ENCODE measurements at places on chromosomes 12 and 14.

GRCh38 chr12:106136263-106136662 lies 2.5 kb downstream of the NUAK1 start:
- peak; percentile 20 for DNase-seq

GRCh38 chr12:56206452-56207166 lies 15.1 kb downstream of the RNF41 start:
- DNase-seq: peak; percentile 27

DNA sequence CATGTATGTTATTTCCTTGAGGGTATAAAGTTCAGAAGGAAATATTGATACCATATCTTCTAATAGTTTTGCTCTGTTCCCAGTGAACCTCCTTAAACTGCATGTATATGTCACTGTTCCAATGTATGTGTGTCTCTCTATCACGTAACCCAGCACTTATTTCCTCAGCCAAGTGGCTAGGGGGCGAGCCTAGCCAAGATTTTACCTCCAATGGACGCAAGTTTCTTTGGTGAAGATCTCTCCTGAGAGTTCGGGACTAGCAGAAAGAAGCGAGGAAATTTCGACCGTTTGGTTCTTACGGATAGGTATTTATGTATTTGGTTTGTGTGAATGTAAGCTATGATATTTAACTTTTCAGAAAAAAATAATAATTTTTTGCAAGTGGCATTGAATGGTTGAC lies 2.5 kb downstream of the SFSWAP start:
- no peak for DNase-seq

- DNase-seq: no peak
Observed at GRCh38 chr12:82619644-82620043, 67.1 kb upstream of the TMTC2 start.

DNA sequence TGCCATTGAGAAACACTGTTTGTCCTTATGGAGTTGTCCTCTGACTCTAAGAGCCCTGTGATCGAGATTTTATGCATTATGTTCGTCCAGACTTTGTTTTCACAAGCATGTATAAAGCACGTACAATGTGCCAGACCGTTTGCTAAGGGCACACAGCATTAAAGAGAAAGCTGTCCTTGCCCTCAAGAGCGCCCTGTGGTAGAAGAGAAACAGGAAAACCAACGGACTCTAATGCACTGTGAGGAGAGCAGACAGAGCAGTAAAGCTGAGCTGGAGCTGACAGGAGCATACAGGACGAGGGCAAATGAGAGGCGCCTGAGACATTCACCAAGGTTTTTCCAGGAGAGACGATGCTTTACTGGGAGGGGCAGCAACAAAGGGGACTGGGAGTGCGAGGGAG lies 66.2 kb upstream of the OVCH1 start:
- no peak for DNase-seq

GRCh38 chr12:24266982-24267381 lies 317.5 kb upstream of the SOX5 start:
- no peak for DNase-seq

- DNase-seq: peak; percentile 38
Observed at GRCh38 chr12:101698800-101699347, 1.4 kb downstream of the CHPT1 start.

GRCh38 chr12:107304588-107305532 lies 211.5 kb upstream of the CRY1 start:
- DNase-seq: no peak

DNA sequence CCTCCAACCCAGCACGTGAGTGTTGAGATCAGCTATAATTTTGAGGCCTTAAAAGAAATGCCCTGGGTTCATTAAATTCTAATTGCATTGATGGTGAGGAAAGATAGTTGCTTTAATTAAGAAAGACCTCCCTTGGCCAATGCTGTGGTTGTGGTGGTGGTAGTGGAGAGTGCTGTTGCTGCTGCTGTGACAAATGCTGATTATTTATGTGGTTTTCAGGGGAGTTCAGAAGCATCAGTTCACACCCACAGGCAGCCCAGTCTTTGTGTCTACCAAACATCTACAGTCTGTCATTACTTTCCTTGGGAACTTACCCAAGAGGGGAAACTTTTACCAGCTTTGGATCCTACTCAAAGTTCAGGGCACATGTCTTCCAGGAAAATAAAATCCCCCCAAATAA lies 178.4 kb upstream of the PARP11 start:
- DNase-seq: no peak

- DNase-seq: no peak
Observed at GRCh38 chr14:87629788-87630187, 363.2 kb downstream of the GALC start.

- no peak for DNase-seq
Observed at GRCh38 chr12:104345234-104346066, 41.9 kb downstream of the EID3 start.

DNA sequence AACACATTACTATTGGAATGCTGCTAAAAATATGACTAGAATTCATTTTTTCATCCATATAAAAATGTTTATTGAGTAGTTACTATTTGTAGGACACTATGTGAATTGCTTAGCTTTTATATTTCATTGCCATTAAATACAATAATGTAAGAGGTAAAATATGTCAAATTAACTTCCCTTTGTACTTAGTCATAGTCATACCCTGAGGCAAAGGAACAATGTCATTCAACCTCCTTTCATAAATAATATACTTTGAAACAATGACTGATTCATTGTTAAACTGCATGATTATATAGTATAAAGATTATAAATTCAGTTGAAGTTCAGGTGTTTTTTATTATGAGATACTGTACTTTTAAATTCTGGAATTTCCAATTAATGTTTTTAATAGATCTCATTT lies 105.2 kb downstream of the GARIN6 start:
- DNase-seq: no peak

DNA sequence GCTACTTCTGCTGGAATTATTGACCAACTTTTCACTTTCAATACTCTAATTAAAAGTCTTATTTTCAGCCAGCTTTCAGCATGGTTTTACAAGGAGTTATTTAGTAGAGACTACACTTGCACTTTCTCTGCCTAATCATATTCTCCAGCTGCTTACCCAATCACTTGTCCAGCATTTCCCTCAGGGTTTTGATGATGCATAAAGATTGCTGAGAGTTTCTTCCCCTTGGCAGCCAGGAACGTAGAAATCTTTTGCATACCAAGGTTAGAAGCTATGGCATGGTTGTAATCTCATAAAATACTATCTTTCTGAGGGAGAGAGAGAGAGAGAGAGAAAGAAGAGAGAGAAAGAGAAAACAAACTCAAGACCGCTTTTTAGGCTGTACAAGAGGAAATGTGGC lies 10.8 kb downstream of the OR4Q3 start:
- DNase-seq: no peak

DNA sequence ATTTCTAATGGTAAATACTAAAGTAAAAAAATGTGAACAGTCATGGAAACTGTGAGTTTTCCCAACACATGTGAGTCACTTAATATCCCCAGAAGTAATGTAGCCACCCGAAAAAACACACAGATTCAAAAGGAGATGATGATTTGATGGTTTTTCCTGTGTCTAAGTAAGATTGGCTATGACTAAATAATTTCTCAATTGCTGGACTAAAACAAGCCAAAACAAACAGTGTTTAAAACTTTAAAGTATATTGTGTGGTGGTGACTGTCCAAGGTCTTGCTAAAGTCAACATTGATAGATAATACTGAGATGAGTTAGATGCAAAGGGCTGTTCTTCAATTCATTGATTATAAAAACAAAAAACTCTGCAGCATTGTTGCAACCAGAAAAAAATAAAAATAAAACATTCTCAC lies 89.6 kb upstream of the SOX5 start:
- DNase-seq: no peak

GRCh38 chr12:27560126-27560525 lies 36.1 kb downstream of the PPFIBP1 start:
- DNase-seq: no peak

GRCh38 chr12:67484791-67485480 lies 163.6 kb upstream of the DYRK2 start:
- DNase-seq: no peak

DNA sequence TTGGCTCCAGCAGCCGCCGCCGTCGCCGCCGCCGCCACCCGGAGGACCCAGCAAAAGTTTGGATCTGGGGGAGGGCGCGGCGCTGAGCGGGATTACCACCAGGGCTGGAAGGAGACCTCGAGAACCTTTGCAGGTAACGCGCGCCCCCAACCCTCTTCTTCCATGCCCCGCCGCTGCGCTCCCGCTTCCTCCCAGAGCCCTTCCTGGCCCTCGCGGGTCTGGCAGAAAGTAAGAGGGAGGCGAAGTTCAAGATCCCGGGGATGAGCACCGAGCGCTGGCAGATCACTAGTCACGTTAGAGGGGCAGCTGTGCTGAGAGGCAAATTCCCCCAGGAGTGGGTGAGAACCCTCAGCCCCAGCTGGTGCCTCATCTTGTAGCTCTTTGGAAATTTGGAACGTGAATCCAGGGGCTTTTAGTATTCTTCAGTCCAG lies 3.9 kb downstream of the FLRT2 start:
- no peak for DNase-seq
